ENCODE measurements at places on chromosomes 3 and 15. TPM values are rescaled to one million over a fixed set of nuclear protein-coding genes. Genes with fewer than 3 reads are reported as not detected.

The COLQ gene
- total RNA-seq: 3.4 TPM

The BCHE gene
- total RNA-seq: not detected

The FGF12 gene
- total RNA-seq: not detected

The ADPRH gene
- 2.6 TPM for total RNA-seq

The DNAH12 gene
- 0.65 TPM for total RNA-seq

The PAK6 gene
- total RNA-seq: not detected

The ACOX2 gene
- total RNA-seq: not detected

All from naive thymus-derived CD8-positive, alpha-beta T cell (primary cell).